ENCODE measurements at places on chromosomes 5 and 9.
A peak's percentile ranks its signal among the peaks of the same experiment; 100 is the strongest.

- no peak for DNase-seq
Observed at GRCh38 chr9:13524245-13524644, 244.8 kb upstream of the MPDZ start.

GRCh38 chr9:112041536-112042243 is 133.4 kb downstream of the SUSD1 start:
- peak; percentile 97 for DNase-seq

- no peak for DNase-seq
Observed at GRCh38 chr9:38006163-38006562, 62.9 kb downstream of the SHB start.

DNA sequence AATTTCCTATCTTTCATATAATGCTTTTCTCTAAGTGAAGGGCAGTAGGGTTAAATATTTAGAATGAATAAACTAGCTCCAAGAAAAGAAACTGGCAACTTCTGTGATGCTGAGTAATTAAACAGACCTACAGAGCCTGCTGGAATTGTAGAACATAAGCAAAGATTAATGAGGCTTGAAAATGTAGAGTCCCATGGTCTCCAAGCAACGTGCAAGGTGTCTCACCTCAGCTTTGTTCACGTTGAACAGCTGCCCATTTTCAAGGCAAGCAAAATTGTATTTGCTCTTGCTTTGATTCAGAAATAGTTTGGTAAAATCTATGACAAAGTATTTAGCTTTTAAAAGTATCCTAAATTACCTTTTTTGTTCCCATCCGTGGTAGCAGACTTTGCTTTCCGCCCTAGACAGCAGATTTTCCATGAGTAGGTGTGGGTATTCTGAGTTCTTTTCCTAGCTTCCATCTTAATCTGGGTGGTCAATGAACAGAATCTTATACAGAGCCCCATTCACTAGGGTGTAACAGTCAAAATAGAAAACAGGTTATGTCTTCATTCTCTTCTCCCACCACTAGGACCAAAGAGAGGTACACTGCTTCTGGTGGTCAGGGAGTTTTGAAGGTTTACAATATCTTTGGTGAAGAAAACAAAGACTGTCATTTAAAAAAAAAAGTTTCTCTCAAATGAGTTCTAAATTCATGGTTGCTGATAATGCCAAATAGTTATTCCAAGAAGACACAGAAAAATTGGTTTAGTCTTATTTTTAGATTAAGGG is 52.1 kb upstream of the TYRP1 start:
- no peak for DNase-seq

GRCh38 chr9:37259951-37260350 is 139.6 kb downstream of the ZCCHC7 start:
- DNase-seq = no peak

GRCh38 chr5:83368319-83368718 is 103.2 kb upstream of the VCAN start:
- peak; percentile 69 for DNase-seq

- DNase-seq = no peak
Observed at GRCh38 chr5:178388386-178389025, 155.9 kb upstream of the PHYKPL start.

- peak; percentile 33 for DNase-seq
Observed at GRCh38 chr9:125593581-125594222, 113.3 kb downstream of the MAPKAP1 start.

- DNase-seq = peak; percentile 58
Observed at GRCh38 chr9:131318231-131319085, 28.9 kb downstream of the PLPP7 start.

DNA sequence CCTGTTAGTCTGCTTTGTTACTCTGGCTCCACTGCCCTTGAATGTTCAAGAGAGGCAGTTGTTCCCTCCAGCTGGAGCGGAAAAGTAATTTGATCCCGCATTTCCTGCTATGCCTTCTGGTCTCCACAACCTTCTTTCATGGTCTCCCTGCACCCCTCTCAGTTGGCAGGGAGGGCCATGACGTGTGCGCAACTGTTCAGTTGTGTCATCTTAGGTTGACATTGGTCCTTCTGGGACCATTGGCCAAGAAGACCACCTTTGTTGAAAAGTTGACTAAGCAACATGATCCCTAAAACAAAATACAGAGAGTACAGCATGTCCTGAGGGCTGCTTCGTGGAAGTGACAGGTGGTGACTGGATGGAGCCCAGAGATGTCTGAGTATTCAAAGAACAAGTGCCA is 192.5 kb upstream of the TUT7 start:
- DNase-seq = no peak

- DNase-seq = no peak
Observed at GRCh38 chr9:135877791-135878527, 29.4 kb downstream of the CAMSAP1 start.

DNA sequence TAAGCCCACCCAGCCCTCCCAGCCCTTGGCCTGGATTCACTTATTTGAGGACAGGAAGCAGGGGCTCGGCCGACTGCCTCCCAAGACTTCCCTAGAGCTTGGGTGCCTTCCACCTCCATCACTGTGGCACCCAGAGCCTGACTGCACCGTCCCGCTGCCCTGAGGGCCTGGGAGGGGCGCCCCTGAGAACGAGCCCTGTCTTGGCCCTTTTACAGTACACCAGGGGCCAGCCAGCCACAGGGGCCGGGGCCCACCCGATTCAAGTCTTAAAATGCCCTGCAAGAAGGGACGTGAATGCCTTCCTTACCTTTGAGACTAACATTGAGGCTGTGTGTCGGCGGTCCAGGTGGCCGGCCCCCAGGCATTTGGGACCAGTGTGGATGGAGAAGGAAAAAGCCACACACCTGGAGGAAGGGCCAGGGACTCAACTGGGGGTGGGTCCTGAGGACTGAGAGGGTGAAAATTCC is 16.8 kb downstream of the FAM78A start:
- DNase-seq = no peak

DNA sequence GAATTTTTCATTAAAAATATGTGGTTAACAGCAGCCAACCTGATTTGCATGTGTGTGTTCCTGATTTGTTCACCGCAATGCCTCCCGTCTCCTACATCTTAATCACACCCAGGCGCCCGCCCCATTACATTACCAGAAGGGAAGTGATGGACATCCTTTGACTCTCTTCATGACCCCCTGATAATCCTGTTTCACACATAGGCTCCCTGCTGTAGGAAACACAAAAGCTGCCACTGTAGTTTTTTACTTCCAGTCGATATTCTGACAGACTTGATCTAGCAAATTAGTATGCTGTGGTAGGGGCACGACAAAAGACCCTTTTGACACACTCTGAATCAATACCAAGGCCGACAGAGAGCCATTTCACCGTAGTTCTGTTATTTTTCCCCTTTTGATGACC is 287.8 kb upstream of the ISL1 start:
- DNase-seq = no peak

DNA sequence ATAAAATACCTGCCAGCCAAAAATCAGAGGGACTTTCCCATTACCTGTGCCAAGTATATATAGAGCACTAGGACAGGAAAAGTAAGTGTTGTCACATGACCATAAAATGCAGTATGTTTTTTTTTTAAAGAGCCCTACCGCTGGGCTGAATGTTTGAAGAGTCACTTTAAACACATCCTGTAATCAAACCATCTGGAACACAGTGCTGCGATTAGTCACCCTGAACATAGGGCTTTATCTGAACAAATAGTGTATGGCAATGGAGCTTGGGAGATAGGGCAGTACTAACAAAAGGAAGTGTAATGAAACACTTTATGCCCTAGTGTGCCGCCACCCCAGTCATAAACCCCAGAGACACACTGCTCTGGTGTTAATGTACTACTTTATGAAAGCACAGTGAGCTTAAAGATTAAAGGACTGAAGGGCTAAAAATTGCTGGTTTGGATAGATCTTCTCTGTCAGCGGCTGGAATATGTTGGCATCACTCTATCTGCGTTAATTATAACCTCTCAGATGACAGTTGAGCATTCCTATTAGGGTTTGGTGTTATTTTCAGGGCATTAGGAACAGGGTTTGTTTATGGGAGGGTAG is 90.4 kb downstream of the ZNF608 start:
- DNase-seq = peak; percentile 92

DNA sequence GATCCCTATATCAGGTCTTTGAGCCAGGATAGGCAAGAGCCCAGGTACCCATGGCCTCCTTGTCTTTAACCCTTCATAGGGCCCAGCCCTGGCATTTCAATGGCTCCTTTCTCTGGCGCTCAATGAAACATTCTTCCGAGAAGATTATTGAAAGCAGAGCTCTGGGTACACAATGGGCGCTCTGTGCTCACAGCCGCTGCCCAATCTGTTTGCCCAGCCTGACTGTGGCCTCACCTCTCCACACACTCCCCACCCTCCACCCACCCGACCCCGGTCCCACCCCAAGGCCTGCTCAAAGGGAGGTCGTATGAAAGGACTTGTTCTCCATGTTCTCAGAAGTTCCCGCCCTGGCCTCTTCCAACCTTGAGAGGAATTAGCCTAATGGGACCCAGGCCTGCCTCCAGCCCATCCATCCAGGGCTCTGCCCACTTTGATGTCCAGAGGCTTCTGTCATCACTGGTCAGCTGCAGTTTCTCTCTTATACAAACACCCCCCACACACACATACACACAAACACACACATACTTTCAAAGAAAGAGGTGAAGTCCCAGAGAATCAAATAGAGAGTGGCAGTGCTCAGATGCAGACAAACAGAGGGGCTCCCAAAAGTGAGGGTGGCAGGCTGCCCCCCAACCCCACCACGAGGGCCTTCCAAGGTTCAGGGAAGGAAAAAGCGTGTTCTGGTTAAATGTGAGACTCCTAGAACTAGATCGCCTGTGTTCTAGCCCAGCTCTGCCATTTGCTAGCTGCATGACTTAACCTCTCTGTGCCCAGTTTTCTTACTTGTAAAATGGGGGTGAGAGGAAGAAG is 5.1 kb upstream of the ARSI start:
- no peak for DNase-seq

GRCh38 chr5:142281008-142281367 is 43.8 kb downstream of the SPRY4 start:
- no peak for DNase-seq

GRCh38 chr9:127741831-127742434 is 6.8 kb upstream of the TOR2A start:
- DNase-seq = no peak

- no peak for DNase-seq
Observed at GRCh38 chr5:36658038-36658756, 51.8 kb downstream of the SLC1A3 start.

DNA sequence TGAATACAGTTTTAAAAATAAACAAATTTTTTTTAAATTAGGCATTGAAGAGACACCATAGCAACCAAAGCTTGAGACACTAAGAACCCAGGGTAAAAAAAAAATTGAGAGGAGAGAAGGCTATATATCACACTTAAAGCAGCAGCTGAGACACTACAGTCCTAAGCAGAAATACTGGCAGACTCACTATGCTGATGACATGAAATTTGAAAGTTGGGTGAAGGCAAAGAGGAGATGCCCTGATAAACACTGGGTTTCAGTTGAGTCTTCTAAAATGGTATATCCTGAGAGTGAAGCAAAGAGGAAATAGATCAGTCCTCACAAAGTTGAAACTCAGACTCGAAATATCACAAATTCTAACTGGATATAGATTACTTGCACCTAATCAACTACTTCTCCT is 419.9 kb upstream of the CDH9 start:
- no peak for DNase-seq

- no peak for DNase-seq
Observed at GRCh38 chr5:10384483-10384882, 31.0 kb downstream of the MARCHF6 start.

GRCh38 chr9:78400496-78400895 is 103.6 kb downstream of the PSAT1 start:
- DNase-seq = no peak

Measured in fibroblast of villous mesenchyme (primary cell).